GM23338 (cell line): ENCODE measurements at places on chromosomes 2 and 18.

- DNase-seq, result no peak
Measured at GRCh38 chr2:28633746-28634145, 117.9 kb upstream of the PPP1CB start.

DNA sequence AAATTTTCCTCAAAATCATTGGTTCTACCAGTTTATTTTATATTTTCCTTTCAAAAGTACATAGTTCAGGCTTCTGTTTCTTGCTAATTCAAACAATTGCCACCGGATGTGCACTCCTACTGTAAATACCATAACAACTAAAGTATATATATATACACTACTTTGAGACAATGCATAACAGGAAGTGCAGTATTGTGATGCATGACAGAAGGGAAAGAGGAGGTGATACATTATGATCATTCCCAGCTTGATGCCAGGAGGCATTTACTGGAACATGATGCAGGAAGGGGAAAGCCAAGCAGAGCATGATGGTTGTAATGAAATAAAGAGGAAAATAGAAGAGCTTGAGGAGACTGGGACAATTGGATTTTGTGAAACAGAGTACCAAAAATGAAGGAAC lies 215.2 kb upstream of the NT5C1B start:
- DNase-seq, result no peak

GRCh38 chr18:12621742-12622306 lies 36.1 kb downstream of the SPIRE1 start:
- no peak for DNase-seq

DNA sequence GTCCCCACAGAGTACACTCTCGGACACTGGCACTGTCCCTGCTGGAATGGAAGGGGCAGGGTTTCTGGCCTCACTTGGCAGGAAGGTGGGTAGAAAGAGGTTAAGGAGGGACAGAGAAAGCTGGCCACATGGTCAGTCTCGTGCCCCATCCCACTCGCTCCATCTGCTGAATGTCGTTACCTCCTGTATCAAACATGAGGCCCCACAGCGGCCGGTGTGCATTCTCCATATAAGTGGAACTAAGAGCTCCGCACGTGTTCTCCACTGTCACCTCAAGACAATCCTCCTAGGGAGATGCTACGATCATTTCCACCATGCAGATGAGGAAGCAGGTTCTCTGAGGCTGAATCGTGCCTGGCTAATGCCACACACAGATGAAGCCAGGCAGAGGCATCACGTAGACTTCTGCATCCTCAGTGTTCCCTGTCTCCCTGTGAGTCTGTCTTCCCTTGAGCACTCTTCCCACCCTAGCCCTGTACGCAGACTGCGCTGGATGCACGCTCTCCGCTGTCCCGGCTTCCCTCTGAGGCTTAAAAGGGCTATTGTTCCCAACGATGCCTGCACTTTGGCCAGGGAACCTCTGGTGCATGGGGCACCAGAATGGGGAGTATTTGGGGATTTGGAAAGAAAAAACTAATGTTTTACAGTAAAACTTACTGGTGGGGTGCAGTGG lies 35.1 kb downstream of the MAL start:
- DNase-seq, result no peak
